ENCODE measurements at places on chromosomes 2 and 18. TPM values are rescaled to one million over a fixed set of nuclear protein-coding genes. Genes with fewer than 3 reads are reported as not detected.

TRIB2 gene
- 16.4 TPM for total RNA-seq

HOXD13 gene
- total RNA-seq, result 0.06 TPM

THAP4 gene
- total RNA-seq, result 54.9 TPM

CNGA3 gene
- not detected for total RNA-seq

HOXD9 gene
- 1.8 TPM for total RNA-seq

C2orf72 gene
- 0.41 TPM for total RNA-seq

TUBA3E gene
- total RNA-seq, result not detected

CYTIP gene
- not detected for total RNA-seq

DNA sequence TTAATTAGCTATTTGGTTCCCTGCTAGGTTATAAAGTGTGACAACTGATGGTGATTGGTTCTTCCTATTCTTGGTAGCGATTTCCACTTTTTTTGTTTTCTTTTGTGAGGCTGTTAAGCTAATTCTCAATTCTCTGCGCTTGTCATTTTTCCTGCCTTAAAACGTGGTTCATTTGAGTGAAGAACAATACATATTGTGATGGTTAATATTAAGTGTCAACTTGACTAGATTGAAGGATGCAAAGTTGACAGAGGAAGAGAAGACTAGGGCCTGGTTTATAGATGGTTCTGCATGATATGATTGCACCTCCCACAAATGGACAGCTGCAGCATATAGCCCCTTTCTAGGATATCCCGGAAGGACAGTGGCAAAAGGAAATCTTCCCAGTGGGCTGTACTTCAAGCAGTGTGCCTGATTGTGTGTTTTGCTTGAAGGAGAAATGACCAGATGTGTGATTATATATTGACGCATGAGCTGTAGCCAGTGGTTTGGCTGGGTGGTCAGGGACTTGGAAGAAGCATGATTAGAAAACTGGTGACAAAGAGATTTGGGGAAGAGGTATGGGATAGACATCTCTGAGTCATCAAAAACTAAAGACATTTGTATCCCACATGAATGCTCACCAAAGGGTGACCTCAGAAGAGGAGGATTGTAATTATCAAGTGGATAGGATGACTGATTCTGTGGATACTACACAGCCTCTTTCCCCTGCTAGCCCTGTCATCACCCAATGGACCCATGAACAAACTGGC, 39.4 kb upstream of the ZNF804A start:
- DNase-seq, result peak; percentile 62

GRCh38 chr2:233481368-233482142, 85.0 kb downstream of the USP40 start:
- no peak for DNase-seq

GRCh38 chr2:64212801-64213321, 68.6 kb upstream of the PELI1 start:
- DNase-seq, result no peak

GRCh38 chr2:230947908-230948365, 22.9 kb upstream of the GPR55 start:
- DNase-seq, result no peak

GRCh38 chr2:132668987-132669907, 758 bp downstream of the LYPD1 start:
- DNase-seq, result no peak

DNA sequence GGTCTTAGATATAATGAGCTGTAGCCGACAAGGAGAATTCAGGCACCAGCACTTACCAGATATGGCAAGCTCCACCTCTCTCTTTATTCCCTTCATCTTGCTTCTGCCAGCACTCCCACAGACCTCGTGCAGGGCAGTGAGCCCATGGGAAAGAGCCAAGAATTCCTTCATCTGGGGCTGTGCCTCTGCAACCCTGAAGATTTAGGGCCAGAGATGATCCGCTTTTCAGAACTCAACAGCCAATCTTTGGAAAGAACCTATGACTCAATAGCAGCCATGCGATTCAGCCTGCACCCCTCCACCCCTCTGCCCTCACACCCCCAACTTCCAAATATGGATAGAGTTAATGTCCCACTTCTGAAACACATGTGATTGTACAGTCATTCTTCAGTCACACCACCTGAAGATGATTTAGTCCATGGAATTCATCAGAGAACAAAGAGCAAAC, 533.7 kb upstream of the TNP1 start:
- peak; percentile 24 for DNase-seq

- no peak for DNase-seq
These were observed 1025.8 kb upstream of the CNTNAP5 start for GRCh38 chr2:122999258-122999657.

DNA sequence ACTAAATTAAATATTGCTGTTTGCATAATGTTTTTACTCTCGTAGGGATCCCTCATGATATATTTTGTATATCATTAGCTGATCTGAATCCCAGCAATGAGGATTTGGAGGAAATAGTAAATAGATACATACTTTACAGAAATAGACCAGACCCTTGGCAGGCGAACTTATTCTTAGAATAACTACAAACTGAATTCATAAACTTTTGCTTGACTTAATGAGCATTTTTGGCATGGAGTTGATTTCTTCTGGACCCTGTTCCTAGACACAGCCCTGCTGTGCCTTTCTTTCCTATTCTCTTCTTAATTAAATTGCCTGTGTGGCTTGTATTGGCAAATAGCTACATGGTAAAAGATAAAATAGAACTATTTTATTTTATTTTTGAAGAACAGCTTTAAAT, 145.9 kb downstream of the GREB1L start:
- no peak for DNase-seq

DNA sequence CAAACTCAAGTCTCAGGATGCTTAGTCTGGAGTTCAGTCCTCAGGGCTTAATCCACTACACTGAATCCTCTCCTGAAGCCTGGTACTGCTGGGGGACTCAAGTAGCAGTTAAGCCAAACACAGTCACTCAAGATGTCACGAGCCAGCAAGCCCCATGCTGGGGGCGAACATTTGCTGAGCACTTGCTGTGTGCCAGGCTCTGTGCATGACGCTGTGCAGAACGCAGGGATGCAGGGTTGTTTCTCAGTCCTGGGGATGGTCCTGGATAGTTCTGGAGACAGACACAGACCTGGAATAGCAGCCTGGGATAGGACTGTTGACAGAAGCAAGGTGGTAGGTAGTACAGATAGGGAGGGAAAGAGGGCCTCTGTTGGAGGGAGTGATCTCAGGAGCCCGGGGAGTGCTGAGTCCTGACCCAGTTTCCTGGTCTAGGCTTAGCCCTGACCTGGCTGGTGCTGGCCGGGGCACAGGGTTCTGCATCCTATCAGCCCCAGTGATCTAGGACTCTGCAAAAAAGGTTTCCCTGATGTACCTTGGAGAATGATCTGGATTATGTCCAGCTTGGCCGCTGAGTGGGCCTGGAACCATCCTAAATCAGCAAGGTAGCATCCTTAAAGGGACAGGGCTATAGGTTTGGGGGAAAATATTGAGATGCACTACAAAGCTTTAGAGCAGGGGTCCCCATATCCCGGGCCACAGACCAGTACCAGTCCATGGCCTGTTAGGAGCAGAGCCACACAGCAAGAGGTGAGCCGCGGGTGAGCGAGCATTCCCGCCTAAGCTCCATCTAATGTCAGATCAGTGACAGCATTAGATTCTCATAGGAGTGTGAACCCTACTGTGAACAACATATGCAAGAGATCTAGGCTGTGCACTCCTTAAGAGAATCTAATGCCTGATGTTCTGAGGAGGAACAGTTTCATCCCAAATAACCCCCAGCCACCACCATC, 54.7 kb upstream of the OTOF start:
- no peak for DNase-seq

GRCh38 chr2:28398101-28398834, 5.6 kb downstream of the FOSL2 start:
- DNase-seq, result peak; percentile 63

- no peak for DNase-seq
These were observed 262.8 kb upstream of the CHST9 start for GRCh38 chr18:27447930-27448329.

GRCh38 chr2:39646267-39646666, 19.4 kb upstream of the TMEM178A start:
- DNase-seq, result no peak

- no peak for DNase-seq
These were observed 51.9 kb upstream of the RMDN2 start for GRCh38 chr2:37873229-37873628.

- no peak for DNase-seq
These were observed 2.9 kb upstream of the CASP8 start for GRCh38 chr2:201257381-201257955.

- DNase-seq, result peak; percentile 26
These were observed 97.2 kb downstream of the TMEM18 start for GRCh38 chr2:579961-580360.

DNA sequence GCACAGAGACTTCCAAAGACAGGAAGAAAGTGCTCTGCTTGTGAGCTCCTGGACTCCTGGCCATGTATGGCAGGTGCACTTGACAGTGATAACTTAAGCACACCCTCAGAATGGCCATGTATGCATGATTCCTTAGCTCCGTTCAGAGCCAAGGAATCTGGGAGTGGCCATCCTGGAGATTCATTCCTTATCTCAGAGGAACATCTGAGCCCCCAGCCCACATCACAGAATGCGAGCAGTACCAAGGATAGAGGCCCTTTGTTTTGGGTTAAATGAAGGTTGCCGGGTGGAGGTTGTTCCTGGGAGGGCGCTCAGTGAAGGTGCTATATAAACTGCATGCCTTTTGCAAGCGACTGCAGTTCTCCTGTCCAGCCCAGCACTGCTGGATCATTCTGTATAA, 26.9 kb downstream of the DIPK1C start:
- DNase-seq, result no peak

GRCh38 chr18:3110034-3110752, 97.2 kb upstream of the LPIN2 start:
- no peak for DNase-seq

- DNase-seq, result no peak
These were observed 362.5 kb upstream of the TNP1 start for GRCh38 chr2:217222309-217222910.

DNA sequence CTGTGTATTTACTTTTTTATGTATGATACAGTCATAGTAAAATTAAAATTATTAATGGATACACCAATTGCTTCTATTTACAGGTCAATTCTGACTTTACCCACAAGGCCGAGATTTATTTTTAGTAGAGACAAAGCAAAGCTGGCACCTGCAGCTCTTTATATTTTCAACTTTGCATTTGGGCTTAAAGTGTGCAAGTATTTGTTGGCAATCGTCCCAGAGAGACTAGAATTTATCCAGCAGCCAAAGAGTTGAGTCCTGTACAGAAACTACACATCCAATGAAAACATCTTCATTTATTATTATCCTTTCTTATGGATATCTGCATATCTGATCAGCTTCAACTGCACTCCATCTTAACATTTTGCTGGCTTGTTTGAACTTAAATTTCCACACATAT, 485.6 kb downstream of the SOX11 start:
- no peak for DNase-seq

- no peak for DNase-seq
These were observed 269.2 kb downstream of the FIGN start for GRCh38 chr2:163466331-163467250.

DNA sequence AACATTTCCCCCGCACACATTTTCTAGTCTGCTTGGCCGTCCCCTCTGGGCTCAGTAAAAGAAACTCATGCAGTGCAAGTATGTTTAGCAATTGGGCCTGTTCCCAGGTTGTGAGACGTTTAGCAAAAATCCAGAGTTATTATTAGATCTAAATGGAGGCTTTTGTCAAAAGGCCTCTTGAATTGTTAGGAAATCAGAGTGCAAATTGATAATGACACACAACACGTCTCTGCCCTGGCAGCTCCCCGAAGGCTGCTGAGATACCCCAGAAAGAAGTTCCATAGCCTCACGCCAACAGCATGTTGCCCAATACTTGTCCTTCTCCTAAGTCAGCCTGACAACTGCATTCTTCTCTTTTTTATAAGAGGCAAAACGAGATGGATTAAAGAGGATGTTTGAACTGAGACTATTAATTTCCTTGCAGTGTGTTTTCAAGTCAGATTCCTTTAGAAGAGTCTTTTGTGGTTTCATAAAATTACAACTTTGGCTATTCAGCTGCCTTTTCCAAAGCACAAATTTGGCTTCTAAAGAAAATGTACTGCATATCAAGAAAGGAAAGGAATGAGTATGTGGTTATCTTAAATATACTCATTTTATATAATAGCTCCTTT, 202.2 kb downstream of the TRIB2 start:
- no peak for DNase-seq

DNA sequence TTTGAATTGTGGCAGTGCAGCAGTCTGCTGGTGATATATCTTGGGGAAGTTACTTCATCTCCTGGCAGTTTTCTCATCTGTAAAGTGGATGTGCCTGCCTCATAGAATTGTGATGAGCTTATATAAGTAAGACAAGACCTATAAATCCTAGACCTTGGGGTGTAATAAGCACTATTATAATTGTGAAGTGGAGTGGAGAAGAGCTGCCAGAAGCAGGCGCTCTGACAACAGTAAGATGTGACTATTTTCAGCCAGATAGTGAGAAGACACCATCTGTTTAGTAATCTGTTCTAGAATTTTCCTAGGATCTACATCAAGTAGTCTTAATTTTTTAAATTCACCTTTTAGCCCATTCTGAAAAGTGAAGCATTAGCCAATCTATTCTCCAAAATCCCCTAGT, 85.6 kb upstream of the TSPYL6 start:
- no peak for DNase-seq

- no peak for DNase-seq
These were observed 443 bp downstream of the CPSF3 start for GRCh38 chr2:9423922-9424272.

GRCh38 chr2:60671966-60672365, 84.1 kb upstream of the PAPOLG start:
- no peak for DNase-seq

DNA sequence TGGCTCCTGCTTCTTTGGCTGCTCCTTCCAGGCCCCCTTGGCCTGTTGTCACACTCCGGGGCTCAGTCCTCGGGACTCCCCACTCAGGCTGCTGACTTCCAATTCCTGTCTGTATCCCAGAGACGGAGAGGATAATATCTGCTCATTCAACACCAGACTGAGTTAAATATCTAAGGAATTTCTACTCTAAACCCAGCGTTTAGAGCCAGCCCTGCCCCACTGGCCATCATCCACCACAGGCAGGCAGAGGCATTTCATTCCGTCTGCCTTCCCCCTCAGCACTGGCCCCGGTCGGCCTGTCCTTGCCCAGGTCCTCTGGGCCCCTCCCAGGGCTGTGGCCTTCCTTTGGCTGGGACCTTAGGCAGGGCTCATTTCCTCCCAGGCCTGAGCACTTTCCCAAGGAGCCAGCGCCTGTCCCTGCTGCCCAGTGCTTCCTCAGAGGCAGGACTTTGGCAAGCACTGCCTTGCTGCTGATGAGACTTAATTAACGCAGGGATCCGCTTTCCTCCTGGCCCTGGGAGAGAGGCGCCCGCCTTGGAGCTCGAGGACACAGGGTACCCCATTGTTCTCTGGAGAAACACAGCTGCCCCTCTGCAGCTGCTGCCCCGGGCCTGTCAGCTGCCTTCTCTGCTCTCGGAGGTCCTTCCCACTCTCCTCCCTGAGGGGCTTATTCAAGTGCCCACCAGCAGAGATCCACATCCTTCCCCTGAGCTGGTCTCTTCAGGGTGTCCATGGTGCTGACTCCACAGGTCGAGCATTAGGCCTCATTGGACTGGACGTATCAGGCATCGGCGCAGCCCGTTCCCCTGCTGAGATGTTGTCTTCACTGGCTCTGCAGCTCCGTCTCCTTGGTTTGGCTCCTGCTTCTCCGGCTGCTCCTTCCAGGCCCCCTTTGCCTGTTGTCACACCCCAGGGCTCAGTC, 42.8 kb downstream of the ATOH8 start:
- no peak for DNase-seq

Measured in SJSA1 (cell line).